Activated T-cell treated with anti-CD3 and anti-CD28 coated beads, Interleukin-2, amount 50 U/mL, for 48 hours (primary cell): ENCODE measurements at places on chromosomes 16 and 17.

GRCh38 chr17:50175035-50175807, 9.4 kb downstream of the SGCA start:
- no peak for DNase-seq

DNA sequence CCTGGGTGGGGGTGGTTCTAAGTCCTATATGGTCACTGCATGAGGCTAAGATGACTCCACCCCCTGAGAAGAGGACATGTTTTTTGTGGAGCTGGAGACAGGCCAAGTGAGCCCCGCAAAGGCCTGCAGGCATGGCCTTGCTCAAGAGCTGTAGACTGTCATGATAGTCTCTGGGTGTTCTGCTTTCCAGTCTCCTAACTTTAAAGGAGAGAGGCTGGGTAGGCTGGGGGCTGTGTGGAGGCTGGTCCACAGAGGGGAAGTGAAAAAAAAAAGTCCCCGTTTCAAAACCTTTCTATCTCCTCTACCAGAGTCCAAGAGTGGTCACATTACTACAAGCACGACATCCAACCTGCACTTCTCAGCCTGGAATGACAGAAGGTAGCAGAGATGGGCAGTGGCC, 27.1 kb downstream of the CDRT4 start:
- no peak for DNase-seq

GRCh38 chr17:12302711-12303110, 282.0 kb downstream of the MAP2K4 start:
- no peak for DNase-seq

DNA sequence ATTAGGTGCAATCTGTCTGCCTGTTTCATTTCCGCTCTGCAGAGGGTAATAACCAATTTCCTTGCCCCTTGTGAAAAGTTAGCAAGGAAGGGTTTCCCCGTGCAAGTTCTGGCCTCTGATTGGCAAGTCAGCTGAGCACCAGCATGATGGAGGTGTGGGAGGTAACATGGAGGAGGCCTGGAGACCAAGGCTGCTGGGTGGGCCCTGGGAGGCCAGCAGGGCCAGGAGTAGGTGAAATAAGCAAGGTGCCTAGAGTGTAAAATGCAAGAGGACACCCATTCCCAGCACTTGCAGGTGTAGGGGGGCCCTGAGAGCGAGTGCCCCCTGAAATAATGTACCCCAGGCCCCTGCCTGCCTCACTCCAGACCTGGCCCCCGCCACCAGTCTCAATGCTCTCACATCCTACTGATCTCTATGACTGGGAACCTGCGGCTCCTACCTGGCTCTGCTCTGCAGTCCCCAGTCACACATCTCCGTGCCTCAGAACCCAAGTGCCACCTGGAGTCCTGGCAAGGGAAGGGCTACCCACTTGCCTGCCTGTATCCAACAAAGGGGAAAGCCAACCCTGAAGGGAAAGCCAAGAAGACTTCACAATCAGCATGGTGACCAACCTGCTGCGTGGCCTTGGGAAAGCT, 116.2 kb downstream of the C16orf78 start:
- no peak for DNase-seq

DNA sequence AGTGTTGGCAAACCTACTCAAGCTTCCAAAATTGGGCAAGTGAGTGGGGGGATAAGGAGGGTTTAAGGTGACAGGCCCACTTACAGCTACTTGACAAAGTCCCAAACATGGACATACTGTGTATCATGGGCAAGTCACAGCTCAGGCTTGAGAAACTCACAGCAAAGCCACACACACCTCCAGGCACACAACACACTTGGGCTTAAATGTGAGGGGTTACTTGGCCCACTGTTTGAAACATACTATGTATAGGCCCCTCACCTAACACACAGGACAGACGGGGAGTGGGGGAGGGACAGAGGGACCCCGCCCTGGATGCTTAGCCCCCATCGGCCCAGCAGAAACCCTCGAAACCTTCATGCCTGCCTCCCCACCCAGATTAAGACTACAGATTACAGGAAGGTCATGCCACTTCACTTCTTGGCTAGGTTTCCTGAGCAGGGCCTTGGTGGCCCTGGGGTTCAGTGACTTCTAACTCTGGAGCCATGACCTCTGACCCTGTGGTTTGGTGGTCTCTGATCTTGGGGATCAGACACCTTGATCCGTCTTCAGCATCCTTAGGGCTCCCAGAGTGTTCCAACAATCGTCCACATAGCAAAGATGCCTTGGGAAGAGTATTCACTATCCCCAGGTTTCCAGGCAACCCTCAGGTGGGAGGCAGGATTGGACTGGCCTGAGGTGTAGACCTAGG, 2.3 kb upstream of the SAMD14 start:
- DNase-seq, result peak; percentile 15
